Activated T-cell treated with anti-CD3 and anti-CD28 coated beads, Interleukin-2, amount 50 U/mL, for 4 hours (primary cell): ENCODE measurements at places on chromosomes 16 and 17.

DNA sequence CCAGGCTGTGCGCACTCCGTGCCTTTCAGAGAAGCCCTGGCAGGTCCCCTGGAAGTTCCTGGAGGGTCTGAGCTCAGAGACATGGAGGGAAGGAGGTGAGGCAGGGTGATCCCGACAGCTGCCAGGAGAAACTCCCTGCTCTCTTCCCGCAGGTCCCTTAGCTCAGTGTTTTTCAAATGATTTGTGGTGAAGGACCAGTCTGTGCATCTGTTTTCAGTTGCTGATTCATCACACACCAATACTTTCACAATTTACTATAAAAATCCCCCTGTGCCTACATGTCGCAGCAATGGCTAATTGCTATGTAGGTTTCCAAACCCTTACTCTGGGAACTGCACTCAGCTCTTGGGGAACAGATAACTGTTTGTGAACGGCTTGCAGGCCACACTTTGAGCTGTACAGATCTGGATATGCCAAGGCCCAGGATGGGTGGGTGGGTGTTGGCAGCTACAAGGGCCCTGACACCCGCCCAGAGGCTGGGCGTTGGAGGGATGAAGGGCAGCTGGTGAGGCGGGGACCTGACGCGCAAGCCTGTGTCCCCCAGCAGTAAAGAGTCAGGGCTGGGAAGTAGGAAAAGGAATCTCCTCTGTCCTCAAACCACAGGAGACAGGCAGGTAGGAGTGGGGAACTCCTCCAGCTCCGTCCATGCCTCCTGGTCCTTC, 20.5 kb upstream of the EMP2 start:
- DNase-seq: no peak

GRCh38 chr17:77909236-77909635, 49.3 kb upstream of the TNRC6C start:
- no peak for DNase-seq

- no peak for DNase-seq
Measured at GRCh38 chr17:75571197-75571884, 16.3 kb upstream of the MYO15B start.

GRCh38 chr16:11783319-11784037, 13.6 kb downstream of the ZC3H7A start:
- DNase-seq: peak; percentile 21

DNA sequence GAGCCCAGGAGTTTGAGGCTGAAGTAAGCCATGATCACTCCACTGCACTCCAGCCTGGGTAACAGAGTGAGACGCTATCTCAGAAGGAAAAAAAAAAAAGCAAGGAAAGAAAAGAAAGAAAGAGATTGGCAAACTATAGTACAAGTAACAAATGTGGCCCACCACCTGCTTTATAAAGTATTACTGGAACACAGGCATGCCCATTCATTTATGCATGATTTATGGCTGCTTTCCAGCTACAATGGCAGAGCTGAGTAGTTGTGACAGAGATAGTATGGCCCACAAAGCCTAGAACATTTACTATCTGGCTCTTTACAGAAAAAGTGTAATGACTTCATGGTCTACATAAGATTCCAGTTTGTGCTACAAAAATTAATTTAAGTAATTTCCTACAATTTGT, 23.6 kb downstream of the C16orf87 start:
- no peak for DNase-seq

DNA sequence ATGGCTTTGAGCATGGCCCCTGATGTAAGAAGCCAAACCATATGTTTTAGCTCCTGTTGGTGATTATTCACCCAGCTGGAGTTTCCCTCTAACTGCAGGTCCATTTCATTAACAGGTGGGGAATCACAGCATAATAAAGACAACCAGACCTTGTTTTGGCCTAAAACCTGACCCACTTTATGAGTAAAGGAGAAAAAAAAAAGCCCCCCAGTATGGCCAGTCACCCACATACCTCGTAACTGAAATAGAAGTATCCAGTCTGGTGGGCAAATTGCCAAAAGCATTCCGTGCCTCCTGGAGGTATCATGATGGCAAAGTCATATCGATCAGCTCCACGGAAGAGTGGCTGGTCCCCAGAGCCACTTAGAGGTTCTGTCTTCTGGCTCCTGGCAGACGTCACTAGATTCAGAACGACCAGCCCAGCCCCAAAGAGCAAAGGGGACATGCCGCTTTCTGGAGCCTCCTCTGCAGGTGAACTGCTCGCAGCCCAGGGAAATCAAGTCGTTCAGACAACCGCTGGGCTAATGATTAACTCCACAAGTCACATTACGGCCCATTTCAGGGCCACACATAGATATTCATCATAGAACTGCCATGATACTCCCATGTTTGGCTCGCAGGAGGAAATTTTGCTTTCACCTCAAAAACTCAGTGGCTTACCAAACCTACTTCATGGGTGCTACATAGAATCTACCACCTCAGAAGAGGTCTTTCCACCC, at the start of gene TMED6:
Gene TMED6, minus strand, starts transcription at position 478 of the 719 bp plus-strand sequence. Its CDS starts 33 bp downstream, at position 445.
- DNase-seq: no peak

DNA sequence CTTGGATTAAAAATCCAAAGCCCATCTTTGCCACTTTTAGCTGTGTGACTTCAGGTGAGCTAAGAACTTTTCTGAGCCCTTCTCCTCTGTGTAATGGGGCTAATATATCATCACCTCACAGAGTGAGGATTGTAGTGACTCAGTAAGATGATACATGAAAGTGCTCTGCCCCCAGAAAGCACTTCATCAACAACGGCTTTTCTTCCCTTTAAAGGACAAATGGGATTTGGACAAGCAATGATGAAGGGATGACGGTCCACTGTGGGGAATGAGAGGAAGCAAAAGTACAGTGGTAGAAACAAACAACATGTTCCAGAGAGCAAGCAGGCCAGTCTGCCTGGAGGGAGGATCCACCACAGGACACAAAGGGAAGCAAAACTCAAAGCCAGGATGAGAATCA, 14.3 kb upstream of the TMED6 start:
- no peak for DNase-seq

DNA sequence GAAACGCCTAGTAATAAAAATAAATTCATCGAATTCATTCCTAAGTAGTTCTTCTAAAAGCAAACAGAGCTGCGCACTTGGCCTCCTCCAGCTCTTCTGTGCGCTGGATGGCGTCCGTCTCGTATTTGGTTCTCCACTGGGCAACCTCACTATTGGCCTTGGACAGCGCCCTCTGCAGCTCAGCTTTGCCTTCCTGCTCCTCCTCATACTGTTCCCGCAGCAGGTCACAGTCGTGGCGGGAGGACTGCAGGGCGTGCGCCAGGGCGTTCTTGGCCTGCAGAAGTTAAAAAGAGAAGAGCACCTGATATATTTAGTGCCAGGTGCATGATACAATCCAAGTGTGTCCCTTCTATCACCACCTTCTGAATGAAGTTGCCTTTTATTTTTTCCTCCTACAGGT, 21.8 kb downstream of the MYH3 start:
- DNase-seq: no peak

DNA sequence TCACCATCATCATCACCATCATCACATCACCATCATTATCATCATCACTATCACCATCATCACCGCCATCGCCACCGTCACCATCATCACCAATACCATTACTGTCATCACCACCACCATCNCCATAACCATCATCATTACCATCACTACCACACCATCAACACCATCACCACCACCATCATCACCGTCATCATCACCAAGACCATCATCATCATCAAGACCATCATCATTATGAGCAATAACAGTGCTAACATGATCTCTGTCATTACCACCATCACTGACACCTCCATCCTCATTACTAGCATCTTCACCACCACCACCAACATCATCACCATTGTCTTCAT, 16.1 kb upstream of the ZNF469 start:
- no peak for DNase-seq
